ENCODE measurements at places on chromosomes 3 and 15. TPM values are rescaled to one million over a fixed set of nuclear protein-coding genes. Genes with fewer than 3 reads are reported as not detected.

- DNase-seq = no peak
Observed at GRCh38 chr3:133757701-133758567, 11.7 kb downstream of the TF start.

GRCh38 chr15:73799466-73799865, 46.3 kb upstream of the INSYN1 start:
- no peak for DNase-seq

DNA sequence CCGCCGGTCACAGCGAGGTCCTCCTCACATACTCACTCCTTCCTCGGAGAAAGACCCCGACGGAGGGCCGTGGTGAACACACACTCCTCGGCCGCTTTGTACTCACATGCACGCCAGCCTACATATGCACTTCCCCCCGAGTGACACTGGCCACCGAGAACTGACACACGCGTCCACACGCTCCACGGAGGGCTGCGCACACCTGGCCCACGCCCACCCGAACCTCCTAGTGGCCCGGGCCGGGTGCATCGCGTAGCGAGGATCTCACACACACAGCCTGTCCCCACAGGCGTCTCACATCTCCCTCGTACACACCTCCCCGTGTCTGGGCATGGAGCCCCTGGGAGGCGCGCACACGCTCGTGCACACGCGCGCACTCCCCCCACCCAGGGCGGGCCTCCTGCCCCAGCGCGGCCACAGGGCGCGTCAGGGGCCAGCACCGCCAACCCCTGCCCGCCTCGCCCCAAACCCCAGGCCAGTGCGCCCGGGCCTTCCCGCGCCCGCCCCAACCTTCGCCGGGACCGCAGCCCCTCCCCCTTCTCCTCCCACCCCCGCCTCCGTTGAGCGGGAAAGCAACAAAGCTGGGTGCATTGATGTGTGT, 411 bp upstream of the C3orf70 start:
- peak; percentile 10 for DNase-seq

Gene SYNPR
- not detected for total RNA-seq

DNA sequence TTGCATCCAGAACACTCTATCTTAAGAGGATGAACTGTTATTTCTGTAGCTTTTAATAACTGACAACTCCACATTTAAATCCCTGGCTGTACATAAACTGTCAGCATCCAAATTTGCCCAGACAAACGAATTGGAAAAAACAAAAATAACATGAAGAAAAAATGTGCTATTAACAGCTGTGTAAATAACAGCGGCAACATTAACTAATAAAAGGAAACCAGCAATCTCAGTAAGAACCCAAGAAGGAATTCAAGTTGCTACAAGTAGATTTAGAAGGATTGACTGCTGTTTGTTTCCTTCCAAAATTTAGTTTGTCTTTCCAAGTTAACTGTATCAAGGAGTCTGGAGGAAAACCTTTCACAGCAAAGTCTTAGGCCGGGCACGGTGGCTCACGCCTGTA, 550.6 kb upstream of the MDFIC2 start:
- no peak for DNase-seq

Gene AMIGO3
- total RNA-seq = not detected

Gene FSIP1
- 0.36 TPM for total RNA-seq

GRCh38 chr15:87938031-87938430, 318.5 kb downstream of the NTRK3 start:
- DNase-seq = no peak

Gene ACP3
- total RNA-seq = not detected

Gene JMJD7
- 8.2 TPM for total RNA-seq

DNA sequence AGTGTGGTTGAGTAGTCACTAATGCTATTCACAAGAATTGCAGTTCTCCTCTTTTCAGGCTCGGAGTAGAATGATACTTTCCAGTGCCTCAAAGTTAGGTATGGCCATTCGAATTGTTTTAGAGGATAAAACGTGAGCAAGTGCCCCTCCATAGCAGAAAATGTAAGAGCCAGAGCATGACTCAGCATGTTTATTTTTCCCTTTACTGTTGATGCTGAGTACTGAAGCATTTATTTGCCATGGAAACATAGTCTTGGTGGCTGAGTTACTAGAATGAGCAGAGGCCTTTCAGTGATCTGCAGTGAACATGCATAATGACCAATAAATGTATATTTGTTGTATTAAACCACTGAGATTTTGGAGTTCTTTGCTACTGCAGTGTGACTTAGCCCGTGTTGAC, 540.6 kb downstream of the NLGN1 start:
- no peak for DNase-seq

DNA sequence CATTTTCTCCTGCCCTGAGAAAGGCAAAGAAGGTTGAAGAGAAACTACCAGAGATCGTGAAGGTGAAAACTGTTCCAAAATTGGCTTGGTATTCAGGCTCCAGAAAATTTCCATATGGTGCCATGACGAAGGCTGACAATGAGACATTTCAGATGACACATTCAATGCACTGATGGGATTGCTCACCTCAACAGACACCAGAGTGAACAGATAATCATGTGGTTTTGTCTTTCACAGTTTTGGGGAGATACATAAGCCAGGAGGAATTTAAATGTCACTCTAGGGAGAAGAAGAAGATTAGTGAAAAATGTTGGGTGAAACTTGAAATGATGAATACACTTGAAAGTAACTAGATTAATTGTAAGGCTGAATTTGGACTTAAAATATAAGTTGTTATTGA, 339.7 kb upstream of the EPHA3 start:
- no peak for DNase-seq

All from activated CD8-positive, alpha-beta T cell treated with anti-CD3 and anti-CD28 coated beads for 36 hours (primary cell).